Activated naive CD8-positive, alpha-beta T cell treated with anti-CD3 and anti-CD28 coated beads for 36 hours (primary cell): ENCODE measurements at places on chromosomes 13 and 19. TPM values are rescaled to one million over a fixed set of nuclear protein-coding genes. Genes with fewer than 3 reads are reported as not detected.

The MATK gene
- total RNA-seq = 32.1 TPM

The KLK4 gene
- not detected for total RNA-seq

The C19orf73 gene
- 1.3 TPM for total RNA-seq

The HIPK4 gene
- total RNA-seq = not detected

The ZIC2 gene
- total RNA-seq = not detected

The KLF1 gene
- total RNA-seq = 0.34 TPM

The NANOS3 gene
- total RNA-seq = 0.80 TPM

The FAM216B gene
- not detected for total RNA-seq

The CABP5 gene
- total RNA-seq = not detected

DNA sequence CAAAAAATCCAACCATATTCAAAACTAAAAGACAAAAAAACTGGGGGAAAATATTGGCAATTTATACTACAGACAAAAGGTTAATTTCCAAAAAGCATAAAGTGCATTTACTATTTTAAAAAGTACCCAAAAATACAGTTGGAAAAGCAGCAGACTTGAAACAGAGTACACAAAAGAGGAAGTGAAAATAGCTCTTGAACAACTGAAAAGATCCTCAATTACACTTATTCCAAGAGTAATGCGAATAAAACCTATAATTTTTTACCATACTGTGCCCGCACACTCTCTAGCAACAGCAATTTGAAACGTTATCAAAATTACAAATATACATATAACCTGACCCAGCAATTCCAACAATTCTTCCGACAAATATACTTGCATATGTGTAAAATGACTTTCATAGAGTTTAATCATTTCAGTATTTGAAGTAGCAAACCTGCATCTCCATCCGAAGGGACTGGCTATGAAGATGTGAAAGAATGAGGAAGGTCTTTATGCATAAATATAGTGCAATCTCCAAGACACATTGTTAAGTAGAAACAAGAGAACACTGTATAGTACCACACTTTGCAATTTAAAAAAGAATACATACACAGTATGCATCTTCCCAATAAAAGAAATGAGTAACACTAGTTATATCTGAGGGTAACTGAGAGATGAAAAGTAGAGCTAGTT, 25.4 kb downstream of the ALG5 start:
- H3K4me1 ChIP-seq = no peaks in the 10 kb centered on the region
- H3K27ac ChIP-seq = no peak overlapping the region
- H3K36me3 ChIP-seq = peaks cover 33% of the 10 kb centered on the region
- no peak for DNase-seq

DNA sequence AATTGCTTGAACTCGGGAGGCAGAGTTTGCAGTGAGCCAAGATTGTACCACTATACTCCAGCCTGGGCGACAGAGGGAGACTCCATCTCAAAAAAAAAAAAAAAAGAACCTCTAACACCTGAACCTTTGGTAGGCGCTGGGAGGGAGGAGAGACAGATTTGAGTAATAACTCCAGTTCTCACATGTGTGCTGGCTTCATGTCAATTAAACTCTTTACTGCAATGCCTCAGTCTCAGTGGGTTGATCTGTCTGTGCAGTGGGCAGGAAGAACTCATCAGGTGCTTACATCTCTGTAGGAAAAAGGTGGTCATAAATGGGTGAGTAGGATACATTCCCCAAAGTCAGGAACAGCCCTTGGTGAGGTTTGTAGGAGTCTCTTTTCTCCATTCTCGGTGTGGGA, 85.1 kb upstream of the ABCC4 start:
- no peak overlapping the region for H3K27ac ChIP-seq
- no peak for DNase-seq
- peaks cover 2% of the 10 kb centered on the region for H3K4me1 ChIP-seq
- H3K36me3 ChIP-seq = no peaks in the 10 kb centered on the region
- H3K27me3 ChIP-seq = peaks cover 12% of the 10 kb centered on the region
- no peak overlapping the region for H3K4me3 ChIP-seq

GRCh38 chr13:93388701-93389100, 162.1 kb downstream of the GPC6 start:
- H3K27ac ChIP-seq = no peak overlapping the region
- H3K36me3 ChIP-seq = no peaks in the 10 kb centered on the region
- no peak overlapping the region for H3K4me3 ChIP-seq
- H3K27me3 ChIP-seq = peaks cover 4% of the 10 kb centered on the region

DNA sequence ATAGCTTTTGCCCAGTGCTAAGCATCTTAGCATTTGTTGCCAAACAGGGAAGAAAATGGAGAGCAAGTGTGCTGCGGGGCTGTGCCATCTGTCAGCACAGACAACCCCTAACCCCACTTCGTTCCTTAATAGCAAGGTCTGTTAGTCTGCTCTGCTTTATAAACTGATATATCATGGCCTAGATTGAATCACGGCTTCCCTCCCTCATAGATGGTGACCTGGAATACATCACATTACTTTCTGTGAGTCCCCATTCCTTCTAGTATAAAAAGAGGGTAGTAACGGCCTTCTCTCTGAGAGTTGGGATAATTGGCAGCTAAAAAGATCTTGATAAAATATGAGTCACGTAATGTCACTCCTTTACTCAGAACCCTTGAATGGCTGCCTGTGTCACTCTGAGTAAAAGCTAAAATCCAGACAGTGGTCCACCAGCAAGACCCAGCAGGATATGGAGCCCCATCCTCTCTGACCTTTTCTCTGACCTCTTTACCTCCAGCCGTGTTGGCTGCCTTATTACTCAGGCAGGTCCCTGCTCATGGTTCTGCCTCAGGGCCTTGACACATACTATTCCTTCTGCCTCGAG, 151.7 kb downstream of the DLEU7 start:
- no peak overlapping the region for H3K4me3 ChIP-seq
- H3K27me3 ChIP-seq = no peaks in the 10 kb centered on the region
- DNase-seq = no peak
- H3K4me1 ChIP-seq = no peaks in the 10 kb centered on the region
- no peak overlapping the region for H3K27ac ChIP-seq

- H3K36me3 ChIP-seq = peaks cover 2% of the 10 kb centered on the region
- no peak for DNase-seq
- no peaks in the 10 kb centered on the region for H3K4me1 ChIP-seq
- no peak overlapping the region for H3K27ac ChIP-seq
Measured at GRCh38 chr19:3457528-3458228, 22.6 kb downstream of the SMIM24 start.

DNA sequence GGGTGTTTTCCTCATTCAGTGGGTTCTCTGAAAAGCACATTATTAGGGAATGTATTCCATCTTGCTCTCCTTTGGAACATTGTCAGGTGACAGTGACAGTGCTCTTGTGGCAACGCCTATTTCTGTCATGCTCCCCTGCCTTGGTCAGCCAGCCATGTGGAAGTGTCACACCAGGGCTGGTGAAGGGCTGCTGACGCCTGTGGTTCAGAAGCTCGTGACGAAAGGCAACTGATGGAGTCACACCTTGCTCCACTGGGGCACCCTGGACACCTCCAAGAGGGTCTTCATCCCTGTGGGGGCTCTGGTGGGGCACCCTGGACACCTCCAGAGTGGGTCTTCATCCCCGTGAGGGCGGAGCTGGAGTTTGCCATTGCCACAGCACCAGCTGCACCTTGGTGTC, 68.9 kb upstream of the GPR183 start:
- H3K4me3 ChIP-seq = no peak overlapping the region
- peaks cover 84% of the 10 kb centered on the region for H3K4me1 ChIP-seq
- H3K27ac ChIP-seq = peak overlapping the region; percentile 52

DNA sequence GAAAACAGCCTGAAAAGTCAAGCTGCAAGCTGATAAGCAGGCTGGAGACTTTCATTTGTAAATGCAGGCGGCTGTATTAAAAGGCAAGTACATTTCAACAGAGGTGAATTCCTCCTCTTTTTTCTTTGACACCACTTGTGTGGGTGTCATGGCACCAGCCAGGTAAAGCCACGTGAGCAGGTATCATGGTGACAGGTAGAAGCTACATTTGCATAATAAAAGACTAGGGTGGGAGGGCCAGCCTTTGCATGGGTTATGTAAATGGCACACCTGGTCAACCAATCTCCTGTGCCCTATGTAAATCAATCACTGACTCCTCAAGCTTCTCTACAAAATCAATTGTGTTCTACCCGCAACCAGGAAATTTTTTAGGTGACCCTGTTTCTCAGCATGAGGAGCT, 68.2 kb downstream of the ZNF100 start:
- no peaks in the 10 kb centered on the region for H3K27me3 ChIP-seq
- no peaks in the 10 kb centered on the region for H3K4me1 ChIP-seq
- H3K27ac ChIP-seq = no peak overlapping the region

DNA sequence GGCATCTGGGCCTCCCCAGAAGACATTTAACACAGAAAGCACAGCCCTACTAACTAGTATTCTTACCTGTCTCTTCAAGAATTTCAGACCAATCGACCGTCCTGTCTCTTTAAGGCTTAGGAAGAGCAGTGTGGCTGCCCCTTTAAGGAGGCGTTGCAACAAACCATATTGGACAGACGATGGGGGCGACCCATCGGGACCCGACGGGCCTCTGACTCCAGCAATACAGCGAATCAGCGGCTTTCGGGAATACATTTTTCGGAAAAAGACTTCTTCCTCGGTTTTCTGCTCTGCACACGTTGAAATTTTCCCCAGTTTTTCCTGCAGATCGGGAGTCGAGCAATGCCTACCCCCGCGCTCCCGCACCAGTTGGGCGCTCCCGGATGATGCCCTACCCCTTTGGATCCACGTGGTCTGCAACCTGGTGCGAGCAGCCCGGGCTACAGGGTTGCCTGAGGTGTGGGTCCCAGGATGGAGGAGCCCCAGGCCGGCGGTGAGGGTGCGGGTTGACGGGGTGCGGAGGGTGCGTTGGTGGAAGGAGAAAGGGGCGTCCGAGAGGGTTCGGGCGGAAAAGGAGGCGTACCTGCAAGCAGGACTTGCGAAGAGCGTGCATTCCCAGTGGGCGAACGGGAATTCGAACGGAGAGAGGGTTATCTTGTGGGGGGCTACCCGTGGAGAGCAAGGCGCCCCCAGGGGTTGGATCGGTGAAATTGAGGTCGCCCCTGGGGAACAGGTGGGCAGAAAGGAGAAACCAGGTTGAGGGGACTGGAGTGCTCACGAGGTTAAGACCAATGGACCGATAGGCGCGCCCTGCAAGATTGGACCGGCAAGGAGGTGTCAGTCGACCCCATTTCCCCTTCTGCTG, at the start of gene POLR1G:
TSS of gene POLR1G (plus strand) at position 419 of the 865 bp plus-strand sequence. CDS start at position 472, 53 bp downstream.
- peak within 1 kb of the TSS; percentile 99 for H3K4me3 ChIP-seq
- H3K27me3 ChIP-seq = peaks cover 37% of the 10 kb centered on the region
- DNase-seq = peak; percentile 82
- H3K4me1 ChIP-seq = peaks cover 40% of the 10 kb centered on the region
- peak within 1 kb of the TSS; percentile 93 for H3K27ac ChIP-seq

- H3K4me1 ChIP-seq = no peaks in the 10 kb centered on the region
- no peak overlapping the region for H3K4me3 ChIP-seq
- H3K36me3 ChIP-seq = no peaks in the 10 kb centered on the region
- H3K27me3 ChIP-seq = no peaks in the 10 kb centered on the region
- DNase-seq = no peak
- no peak overlapping the region for H3K27ac ChIP-seq
Measured at GRCh38 chr13:28744656-28745055, 25.9 kb upstream of the SLC46A3 start.

DNA sequence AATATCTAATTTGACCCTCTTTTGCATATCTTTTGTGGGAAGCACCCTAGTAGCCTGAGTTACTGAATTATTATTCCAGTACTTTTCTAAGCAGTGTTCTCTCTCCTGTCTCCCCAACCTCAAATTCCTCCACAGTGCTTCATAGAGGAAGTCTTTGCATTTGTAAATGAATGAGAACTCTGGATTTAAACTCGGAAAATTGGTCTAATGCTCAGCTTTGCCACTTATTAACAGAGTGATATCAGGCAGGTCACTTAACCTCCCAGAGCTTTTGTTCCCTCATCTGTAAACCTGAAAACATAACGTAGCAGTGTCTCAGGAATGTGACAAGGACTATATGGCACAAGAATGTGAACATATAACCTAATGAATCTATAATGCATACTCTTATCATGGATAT, 26.2 kb downstream of the FREM2 start:
- no peaks in the 10 kb centered on the region for H3K27me3 ChIP-seq
- no peaks in the 10 kb centered on the region for H3K36me3 ChIP-seq
- DNase-seq = no peak

DNA sequence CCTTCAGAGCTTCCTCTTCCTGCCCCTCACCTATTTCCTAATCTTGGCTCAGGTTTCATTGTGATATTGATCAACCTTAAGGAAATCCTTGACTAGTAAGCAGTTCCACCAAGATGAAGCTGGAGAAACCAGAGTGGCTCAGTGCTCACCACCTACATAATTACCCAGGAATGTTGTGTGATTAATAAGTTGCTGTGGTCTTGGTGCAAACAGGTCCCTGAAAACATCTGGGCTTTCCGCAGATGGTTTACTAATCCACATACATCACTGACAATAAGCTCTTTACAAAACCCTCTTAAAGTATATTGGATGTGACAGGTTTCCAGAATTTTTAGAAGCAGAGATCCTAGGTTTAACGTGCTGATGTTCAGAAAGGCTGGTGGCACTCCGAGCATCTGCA, 8.6 kb upstream of the SERP2 start:
- DNase-seq = no peak
- H3K27me3 ChIP-seq = no peaks in the 10 kb centered on the region
- H3K27ac ChIP-seq = no peak overlapping the region
- no peak overlapping the region for H3K4me3 ChIP-seq

- H3K4me3 ChIP-seq = no peak overlapping the region
- peaks cover 22% of the 10 kb centered on the region for H3K36me3 ChIP-seq
- no peaks in the 10 kb centered on the region for H3K27me3 ChIP-seq
- no peak for DNase-seq
Measured at GRCh38 chr13:24287748-24288287, 21.6 kb upstream of the C1QTNF9 start.

DNA sequence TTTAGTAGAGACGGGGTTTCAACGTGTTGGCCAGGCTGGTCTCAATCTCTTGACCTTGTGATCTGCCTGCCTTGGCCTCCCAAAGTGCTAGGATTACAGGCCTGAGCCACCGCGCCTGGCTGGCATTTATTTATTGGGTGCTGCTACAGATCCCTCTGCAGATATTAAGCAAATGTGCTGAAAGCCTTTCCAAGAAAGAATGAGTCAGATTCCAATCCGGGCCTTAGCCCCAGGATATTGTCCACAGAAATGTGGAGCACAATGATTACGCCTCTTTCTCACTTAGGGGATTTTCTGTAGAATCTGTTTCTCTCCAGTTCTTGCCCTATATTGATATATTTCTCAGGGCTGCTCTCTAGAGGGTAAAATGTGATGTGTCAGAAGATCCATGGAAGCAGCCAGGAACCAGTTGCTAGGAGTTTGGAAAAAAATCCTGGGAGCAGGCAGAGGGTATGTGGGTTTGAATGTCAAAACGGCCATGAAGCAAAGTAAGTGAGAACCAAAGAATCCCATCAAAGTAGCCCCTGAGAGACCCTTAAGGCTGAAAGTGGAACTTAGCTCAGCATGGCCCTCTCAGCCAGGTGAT, 24.8 kb upstream of the IGFL4 start:
- no peaks in the 10 kb centered on the region for H3K36me3 ChIP-seq
- no peak overlapping the region for H3K4me3 ChIP-seq
- H3K27ac ChIP-seq = no peak overlapping the region
- H3K27me3 ChIP-seq = peaks cover 74% of the 10 kb centered on the region
- no peak for DNase-seq

- no peak overlapping the region for H3K27ac ChIP-seq
- H3K27me3 ChIP-seq = no peaks in the 10 kb centered on the region
- H3K4me3 ChIP-seq = no peak overlapping the region
- H3K4me1 ChIP-seq = no peaks in the 10 kb centered on the region
- no peak for DNase-seq
- no peaks in the 10 kb centered on the region for H3K36me3 ChIP-seq
Measured at GRCh38 chr13:63983366-63983765, 2567.7 kb upstream of the PCDH20 start.
